Bronchial smooth muscle cell (primary cell): ENCODE measurements at places on chromosomes 12 and 14. TPM values are rescaled to one million over a fixed set of nuclear protein-coding genes. Genes with fewer than 3 reads are reported as not detected.

Gene RPL10L
- not detected in 2 replicates for total RNA-seq

Gene RCOR1
- 5.3 and 6.3 TPM in 2 replicates for total RNA-seq

Gene KRT82
- total RNA-seq = not detected in 2 replicates

Gene KRT77
- total RNA-seq = not detected in 2 replicates

Gene LBHD2
- not detected in 2 replicates for total RNA-seq

Gene ABCB9
- total RNA-seq = 11.3 and 12.9 TPM in 2 replicates

Gene SDSL
- total RNA-seq = 8.2 and 14.2 TPM in 2 replicates

Gene AICDA
- not detected in 2 replicates for total RNA-seq

Gene TMEM106C
- total RNA-seq = 34.8 and 63.4 TPM in 2 replicates

Gene SRRM4
- total RNA-seq = under 0.01 TPM in 1 of 2 replicates, not detected in the other

Gene CBLN3
- total RNA-seq = 3.5 and 4.8 TPM in 2 replicates

Gene RPAP3
- 3.7 and 10.2 TPM in 2 replicates for total RNA-seq

Gene ZC2HC1C
- 1.4 and 1.5 TPM in 2 replicates for total RNA-seq

Gene BBS10
- 10.5 and 15.6 TPM in 2 replicates for total RNA-seq

Gene BMP4
- total RNA-seq = 1.1 and 7.6 TPM in 2 replicates

Gene AQP6
- total RNA-seq = under 0.01 TPM in 1 of 2 replicates, not detected in the other

Gene KLRC1
- not detected in 2 replicates for total RNA-seq

Gene KCNC2
- total RNA-seq = not detected in 2 replicates

Gene OR6C6
- total RNA-seq = not detected in 2 replicates
